ENCODE measurements at places on chromosomes 16 and 17.

GRCh38 chr16:29816694-29817441, 916 bp downstream of the PAGR1 start:
- DNase-seq: peak; percentile 75

DNA sequence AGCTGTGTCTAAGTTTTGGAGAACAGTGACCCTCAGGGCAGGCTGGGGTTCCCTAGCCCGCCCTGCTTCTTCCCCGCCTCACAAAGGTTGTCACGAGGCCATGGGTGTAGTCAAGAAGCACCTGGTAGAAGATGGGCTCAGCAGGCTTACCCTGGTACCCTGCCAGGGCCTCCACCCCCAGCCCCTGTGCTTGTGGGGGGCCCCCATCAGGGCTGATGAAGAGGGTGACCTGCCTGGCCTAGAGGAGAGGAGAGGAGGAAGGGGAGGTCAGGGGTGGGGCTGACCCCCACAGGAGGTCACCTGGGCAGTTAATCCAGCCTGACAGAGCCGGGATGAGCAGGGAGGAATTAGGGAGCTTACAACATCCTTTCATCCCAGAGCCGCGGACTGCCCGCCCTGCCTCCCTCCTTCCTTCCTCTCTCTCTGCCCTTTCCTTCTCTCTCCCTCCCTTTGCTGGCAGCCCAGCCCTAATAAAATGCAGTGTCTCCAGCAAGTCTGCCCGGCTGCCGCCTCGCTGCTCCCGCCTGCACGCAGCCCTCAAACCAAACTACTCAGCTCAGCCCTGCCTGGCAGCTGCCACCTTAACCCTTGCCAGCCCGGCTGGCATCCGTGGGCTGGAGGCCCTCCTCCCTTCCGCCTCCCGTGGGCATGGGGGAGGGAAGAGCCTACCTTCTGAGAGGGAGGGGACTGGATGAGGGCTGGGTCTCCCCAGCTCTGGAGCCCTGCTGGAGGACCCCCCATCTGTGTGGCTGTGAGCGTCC, 7.2 kb downstream of the DLX3 start:
- DNase-seq: no peak

DNA sequence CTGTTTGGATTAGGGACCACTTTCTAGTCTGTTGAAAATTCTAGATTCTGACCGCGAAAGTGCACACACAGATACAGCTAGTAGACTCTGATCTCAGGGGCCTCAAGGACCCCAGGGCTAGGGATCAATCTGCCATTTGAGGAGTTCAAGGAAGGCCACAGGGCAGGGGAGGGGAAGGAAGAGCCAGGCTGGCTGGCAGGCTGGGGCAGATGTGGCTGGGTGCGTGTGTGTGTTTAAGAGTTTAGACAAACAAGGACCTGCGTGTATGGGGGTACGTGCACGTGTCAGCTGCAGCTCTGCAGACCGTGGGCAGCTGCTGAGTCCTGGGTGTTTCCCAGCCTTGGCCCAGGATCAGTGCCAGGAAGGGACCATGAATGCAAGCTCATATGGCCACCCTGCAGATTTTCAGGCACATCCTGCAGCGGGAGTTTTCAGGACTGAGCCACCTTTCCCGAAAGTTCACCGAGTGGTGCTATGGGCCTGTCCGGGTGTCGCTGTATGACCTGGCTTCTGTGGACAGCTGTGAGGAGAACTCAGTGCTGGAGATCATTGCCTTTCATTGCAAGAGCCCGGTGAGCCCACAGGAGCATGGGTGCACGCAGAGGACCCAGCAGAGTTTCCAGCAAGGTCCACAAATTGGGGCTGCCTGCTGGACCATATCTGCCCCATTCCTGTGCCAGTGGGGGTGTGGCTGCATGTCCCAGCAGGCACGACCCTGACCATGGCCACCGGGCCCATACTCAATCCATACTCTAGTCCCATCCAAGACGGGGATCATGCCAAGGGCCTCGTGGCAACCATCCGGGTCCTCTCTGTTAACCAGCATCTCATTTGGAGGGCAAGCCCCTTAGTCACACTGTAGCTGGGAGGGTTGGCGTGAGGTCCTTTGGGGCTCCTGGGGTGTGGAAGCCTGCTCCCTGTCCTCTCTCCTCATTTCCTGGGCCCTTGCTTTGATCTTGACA, 10.6 kb downstream of the TRPV2 start:
- DNase-seq: no peak

DNA sequence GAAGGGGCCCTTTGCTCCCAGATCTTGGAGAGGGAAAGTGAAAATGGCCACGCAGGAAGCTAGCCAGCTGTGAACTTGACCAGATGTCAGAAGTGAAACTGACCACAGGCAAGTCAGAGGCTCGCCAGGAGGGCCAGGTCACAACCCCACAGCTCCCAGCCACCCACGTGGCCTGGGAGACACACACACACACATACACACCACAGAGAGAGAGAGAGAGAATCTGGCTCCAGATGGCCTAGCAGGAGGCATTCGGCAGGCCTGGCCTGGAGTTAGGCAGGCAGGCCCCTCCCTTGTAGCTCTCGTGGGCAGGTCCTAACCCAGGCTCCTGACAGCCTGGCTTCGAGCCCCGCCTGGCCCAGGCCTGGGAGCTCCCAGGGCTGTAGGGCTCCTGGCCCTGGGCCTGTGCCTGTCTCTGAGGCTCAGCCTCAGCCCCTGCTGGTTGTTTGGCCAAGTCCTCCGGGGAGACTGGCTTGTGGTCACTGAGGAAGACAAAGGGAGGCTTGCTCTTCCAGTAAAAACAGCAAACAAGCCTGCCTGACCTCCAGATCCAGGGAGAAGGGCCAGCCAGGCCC, 20.2 kb downstream of the NGFR start:
- peak; percentile 93 for DNase-seq

GRCh38 chr16:27695161-27695560, 145.2 kb downstream of the KATNIP start:
- no peak for DNase-seq

GRCh38 chr17:80956321-80957190, 35.1 kb upstream of the CHMP6 start:
- DNase-seq: no peak
